Activated naive CD4-positive, alpha-beta T cell treated with anti-CD3 and anti-CD28 coated beads, Interleukin-2, amount 50 U/mL, for 16 hours (primary cell): ENCODE measurements at places on chromosomes 16 and 17.

DNA sequence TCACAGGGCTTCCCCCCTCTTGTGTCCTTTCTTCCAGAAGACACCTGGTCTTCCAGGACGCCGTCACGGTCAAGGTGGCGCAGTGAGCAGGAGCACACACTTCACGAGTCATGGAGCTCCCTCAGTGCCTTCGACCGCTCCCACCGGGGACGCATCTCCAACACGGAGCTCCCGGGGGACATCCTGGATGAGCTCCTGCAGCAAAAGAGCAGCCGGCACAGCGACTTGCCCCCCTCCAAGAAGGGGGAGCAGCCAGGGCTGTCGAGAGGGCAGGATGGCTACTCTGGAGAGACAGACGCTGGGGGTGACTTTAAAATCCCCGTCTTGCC is 199.6 kb downstream of the KATNIP start:
- DNase-seq: no peak

- no peak for DNase-seq
Measured at GRCh38 chr17:74015990-74016389, 187.5 kb upstream of the RPL38 start.

DNA sequence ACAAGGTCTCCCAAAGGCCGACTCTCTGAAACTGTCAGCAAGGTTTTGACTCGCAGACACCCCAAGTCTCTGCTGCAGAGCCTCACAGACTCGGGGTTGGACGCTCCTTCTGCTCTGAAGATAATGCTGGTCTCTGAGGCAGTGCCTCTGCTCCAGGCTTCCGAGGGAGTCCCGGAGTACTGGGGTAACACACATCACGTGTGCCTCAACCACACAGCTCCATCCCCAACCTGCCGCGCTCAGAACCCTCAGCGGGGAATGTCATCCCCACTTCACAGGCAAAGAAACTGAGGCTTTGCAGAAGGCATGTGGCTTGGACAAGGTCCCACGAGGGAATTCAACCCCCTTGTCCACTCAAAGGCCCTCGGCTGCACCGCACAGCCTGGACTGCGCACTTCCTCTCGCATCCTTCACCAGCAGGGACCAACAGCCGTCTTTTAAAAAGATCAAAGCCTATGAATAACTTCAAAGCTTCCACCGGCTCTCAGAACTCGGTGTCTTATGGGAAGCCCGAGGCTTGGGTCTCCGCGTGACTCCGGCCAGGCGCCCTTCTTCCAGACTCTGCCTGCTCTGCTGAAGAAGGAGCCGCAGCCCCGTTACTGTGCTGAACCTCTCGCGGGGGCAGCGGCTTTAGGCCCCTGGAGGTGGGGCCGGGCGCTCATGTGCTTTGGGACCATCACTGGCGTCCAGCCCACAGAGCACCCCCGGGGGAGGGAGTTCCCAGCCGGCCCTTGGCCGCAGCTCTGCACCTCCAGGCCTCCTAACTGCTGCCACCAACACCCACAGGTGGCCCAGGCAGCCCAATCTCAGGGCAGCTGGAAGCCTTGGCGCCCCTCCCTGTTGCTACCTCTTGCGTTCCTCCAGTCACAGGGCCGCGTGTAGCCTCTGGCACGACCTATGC is 2.2 kb downstream of the TMEM204 start:
- peak; percentile 38 for DNase-seq

DNA sequence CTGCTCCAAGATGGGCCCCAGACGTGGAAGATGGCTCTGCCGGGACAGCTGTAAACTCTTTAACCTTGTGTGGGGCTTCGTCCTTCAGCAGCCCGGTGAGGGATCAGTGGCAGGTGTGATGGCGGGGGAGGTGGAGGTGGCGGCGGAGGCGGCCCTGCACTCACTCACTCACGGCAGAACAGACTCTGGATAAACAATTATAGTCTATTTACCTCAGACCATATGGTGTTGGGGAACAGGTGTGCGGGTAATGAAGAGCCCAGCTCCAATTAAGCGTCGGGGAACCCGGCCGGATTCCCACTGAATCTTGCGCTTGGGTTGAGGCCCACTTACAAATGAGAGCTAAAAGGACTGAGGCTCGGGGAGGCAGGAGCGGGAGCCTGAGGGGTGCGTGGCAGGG is 104.3 kb upstream of the SDK2 start:
- no peak for DNase-seq

DNA sequence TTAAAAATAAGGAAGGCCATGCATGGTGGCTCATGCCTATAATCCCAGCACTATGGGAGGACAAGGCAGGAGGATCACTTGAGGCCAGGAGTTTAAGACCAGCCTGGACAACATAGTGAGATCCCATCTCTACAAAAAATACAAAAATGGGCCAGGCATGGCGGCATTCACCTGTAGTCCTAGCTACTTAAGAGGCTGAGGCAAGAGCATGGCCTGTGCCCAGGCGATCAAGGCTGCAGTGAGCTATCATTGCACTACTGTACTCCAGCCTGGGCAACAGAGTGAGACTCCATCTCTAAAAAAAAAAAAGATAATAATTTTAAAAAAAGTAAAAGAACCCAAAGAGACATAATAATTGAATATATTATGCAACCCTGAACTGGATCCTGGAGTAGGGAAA is 83.6 kb upstream of the ZNF423 start:
- no peak for DNase-seq

- DNase-seq: peak; percentile 70
Measured at GRCh38 chr16:89324056-89325010, 106.8 kb downstream of the ZNF778 start.

- DNase-seq: no peak
Measured at GRCh38 chr17:1727258-1727789, 2.8 kb downstream of the WDR81 start.

DNA sequence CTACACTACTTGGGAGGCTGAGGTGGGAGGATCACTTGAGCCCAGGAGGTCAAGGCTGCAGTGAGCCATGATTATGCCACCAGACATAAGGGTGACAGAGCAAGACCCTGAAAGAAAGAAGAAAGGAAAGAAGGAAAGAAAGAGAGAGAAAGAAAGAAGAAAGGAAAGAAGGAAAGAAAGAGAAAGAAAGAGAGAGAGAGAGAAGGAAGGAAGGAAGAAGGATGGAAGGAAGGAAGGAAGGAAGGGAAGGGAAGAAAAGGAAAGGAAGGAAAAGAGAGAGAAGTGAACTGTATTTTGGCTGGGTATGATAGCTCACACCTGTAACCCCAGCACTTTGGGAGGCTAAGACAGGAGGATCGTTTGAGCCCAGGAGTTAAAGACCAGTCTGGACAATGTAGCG is 24.3 kb upstream of the PYY start:
- no peak for DNase-seq

GRCh38 chr16:86640265-86640843 is 62.0 kb downstream of the FOXL1 start:
- DNase-seq: no peak

DNA sequence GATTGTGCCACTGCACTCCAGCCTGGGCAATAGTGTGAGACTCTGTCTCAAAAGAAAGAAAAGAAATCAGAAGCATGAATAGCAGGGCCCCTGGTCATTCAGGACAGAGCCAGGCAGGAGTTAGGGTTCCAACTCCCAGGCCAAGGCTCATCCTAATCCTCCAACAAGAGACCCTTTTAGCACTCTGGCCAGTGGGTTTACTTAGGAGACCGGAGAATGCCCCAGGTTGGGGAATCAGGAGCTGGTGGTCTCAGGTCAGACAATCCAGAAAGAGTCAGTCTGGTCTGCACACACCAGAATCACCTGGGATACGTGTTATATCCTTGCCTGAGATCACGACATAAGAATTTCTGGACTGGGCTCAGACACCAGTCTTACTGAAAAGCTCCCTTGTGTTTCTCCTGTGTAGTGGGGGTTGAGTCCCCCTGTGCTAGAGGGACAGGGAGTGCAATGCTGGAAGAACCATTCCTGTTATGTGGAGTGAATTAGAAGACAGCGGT is 48.7 kb downstream of the CCDC42 start:
- DNase-seq: no peak

GRCh38 chr17:6641247-6641863 is 495 bp downstream of the TXNDC17 start:
- DNase-seq: no peak

DNA sequence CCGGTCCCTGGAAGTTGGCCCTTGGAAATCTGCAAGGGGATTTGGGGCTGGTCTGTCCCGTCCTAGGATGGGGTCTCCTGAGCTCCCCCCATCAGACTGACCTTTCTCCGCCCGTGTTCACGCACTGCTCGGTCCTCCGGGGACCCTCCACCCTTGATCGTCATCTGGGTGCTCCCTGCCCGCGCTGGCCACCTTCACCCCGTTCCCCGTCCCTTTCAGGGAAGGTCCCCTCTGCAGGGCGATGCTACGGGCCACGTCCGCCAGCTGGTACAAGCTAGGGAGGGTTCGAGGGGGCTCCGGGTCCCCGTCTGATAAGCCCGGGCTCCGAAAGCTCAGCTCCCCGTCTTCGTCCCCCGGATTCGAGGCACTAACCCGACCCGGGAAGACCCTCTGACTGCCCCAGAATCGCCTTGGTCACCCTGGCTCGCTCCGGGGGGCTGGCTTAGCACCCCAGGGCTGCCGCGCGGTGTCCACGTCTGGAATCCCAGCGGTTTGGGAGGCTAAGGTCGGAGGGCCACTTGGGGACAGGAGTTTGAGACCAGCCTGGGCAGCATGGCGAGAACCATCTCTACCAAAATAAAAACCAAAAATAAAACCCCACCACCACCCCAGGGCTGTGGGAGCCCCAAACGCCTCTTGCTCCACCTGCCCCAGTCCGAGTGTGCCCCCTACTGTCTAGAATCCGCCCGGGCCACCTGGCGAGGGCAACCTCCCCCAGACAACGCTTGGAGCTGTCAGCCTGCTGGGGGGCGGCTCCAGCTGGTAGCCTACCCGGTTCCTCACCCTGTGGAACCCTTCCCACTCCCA is 1.1 kb upstream of the SLC43A2 start:
- DNase-seq: peak; percentile 77

- DNase-seq: peak; percentile 54
Measured at GRCh38 chr17:19867079-19867328, 732 bp downstream of the ULK2 start.

GRCh38 chr17:61253937-61254574 is 145.6 kb upstream of the TBX2 start:
- no peak for DNase-seq

- no peak for DNase-seq
Measured at GRCh38 chr17:6374271-6374691, 60.6 kb downstream of the AIPL1 start.

GRCh38 chr16:88435437-88436355 is 17.4 kb upstream of the ZFPM1 start:
- no peak for DNase-seq

GRCh38 chr16:53220585-53220984 is 165.8 kb downstream of the CHD9 start:
- no peak for DNase-seq

DNA sequence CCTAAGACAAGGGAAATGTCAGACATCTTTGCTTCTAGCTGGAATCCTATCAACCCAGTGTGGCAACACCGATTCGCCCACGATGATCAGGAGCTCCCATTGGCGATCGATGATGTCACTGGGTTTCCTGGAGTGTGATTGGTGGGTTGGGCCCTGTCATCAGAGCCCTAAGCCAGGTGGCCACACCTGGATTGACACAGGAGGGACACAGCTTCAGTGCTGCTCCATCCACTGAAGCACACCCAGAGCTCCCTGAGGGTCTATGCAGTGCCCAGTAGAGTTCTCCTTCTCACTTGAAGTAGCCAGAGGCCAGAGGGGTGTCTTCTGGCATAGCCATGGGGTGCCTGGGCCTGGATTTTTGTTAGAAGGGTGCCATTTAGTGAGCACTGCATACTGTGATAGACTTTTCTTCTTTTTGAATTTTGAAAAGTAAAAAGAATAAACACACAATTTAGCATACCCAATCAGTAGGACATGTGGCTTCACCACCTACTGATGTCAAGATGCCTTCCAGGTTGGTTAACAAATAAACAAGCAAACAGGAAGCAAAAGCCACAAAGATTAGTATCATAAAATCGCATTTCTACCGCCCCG is 77.6 kb downstream of the CMIP start:
- no peak for DNase-seq

GRCh38 chr17:8126491-8127066 is 2.7 kb upstream of the HES7 start:
- DNase-seq: peak; percentile 41

GRCh38 chr16:66636199-66636598 is 31.7 kb downstream of the CMTM3 start:
- no peak for DNase-seq

DNA sequence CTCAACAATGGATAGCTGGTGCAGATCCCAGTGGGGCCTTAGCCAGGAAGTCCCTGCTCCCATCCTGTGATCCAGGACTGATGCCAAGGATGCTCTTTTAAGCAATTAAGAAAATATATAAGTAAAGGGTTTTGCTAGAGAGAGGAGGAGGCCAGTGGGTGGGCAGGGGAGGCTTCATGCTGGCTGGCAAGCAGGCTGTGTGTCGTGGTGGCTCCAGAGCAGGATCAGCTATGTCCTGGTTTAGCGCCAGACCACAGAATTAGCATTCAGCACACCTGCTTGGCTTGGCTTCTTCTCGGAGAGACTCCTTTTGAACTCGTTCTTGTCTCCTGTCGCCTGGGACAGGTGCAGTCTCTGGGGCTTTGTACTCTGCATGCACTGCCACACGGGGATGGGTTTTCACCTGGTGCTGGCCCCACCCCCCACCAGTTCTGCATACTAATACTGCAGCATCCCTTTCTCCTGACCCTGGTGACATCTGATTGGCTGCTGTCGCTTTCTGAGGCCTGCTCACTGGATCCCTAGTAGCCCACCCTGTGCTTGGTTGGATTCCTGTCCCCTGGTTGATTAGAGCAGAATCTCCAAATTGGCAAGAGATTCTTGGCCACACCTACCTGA is 66.1 kb downstream of the PLD6 start:
- DNase-seq: no peak

GRCh38 chr17:17511293-17511741 is 15.1 kb upstream of the RASD1 start:
- DNase-seq: no peak

DNA sequence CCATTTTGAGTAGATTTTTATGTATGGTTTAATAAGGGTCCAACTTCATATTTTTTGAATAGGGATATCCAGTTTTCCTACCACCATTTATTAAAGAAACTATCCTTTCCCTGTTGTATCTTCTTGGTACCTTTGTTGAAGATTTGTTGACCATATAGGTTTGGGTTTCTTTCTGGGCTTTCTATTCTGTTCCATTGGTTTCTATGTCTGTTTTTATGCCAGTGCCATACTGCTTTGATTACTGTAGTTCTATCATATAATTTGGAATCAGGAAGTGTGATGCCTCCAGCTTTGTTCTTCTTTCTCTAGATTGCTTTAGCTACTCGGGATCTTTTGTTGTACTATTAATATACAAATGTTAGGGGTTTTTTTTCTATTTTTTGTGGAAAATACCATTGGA is 46.5 kb downstream of the PPM1E start:
- DNase-seq: no peak
